ENCODE measurements at places on chromosomes 7 and 10.

DNA sequence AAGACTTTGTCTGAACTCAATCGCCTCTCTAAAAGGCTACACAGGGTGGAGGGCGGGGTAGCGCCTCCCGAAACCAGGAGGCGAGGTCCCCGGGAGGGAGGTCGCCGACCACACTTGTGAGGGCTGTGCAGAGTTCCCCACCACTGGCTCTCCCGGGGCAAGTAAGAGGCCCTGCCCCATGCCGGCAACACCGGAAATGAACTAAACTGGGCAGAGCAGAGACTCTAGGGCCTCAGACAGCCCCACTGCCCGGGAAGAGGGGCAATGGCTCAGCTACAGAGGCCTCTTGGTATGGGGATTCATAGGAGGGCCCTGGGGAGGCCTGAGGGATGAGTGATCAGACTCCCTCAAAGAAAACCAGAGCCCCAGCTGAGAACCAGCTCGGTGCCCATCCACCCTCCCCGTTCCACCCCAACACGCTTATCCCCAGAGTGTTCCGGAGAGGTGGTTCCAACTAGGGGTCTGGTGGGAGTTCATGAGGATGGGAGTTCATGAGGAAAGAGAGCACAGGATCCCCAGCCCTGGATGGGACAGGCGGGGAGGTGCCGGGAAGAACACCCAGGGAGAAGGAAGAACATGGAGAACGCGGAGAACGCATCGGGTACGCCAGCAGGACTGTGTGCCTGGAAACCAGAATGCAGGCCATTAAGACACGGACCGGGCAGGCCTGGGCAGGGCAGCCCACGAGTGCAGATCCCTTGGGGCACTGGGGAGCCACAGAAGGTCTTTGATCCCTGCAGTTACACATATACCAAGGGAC is 89.4 kb upstream of the MYL10 start:
- no peak for DNase-seq

- no peak for DNase-seq
Observed at GRCh38 chr10:121949451-121949850, 21.6 kb upstream of the ATE1 start.

- no peak for DNase-seq
Observed at GRCh38 chr7:42761486-42761885, 150.4 kb downstream of the C7orf25 start.

DNA sequence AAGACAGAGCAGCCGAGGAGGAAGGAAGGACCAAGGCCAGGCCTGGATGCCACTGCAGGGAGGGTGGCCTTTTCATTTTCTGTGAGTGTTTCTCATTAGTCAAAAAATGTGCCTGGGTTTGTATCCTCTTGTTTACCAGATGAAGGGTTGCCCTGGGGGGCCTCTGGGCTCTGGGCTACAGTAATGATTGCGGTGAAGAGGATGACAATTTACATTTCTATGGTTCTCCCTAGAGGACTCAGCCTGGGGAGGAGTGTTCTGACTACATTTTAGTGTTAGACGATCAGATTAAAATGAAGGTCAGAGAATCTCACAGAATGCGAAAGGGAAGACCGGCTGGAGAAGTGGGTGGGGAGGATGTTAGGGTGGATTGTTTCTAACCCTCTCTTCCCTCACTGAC is 108.0 kb upstream of the KMT2C start:
- no peak for DNase-seq

DNA sequence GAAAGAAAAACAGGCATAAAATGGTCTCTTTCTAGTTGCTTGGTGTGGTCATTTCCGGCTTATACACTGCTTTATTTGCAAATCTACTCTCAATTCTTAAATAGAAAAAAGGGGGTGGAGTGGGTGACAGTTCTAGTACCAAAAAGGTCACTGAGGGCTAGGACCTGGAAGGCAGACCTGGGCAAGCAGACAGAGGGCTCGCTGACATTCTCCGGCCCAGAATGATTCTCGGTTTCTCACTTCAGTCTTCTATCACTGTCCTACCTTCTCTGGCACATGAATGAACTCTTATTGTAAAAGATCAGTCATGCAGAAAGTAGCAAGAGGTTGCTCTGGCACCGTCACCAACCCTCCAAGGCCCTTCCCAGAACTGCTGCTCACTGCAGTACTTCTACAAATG is 54.0 kb downstream of the MALSU1 start:
- no peak for DNase-seq

GRCh38 chr7:28329661-28330363 is 82.5 kb upstream of the CREB5 start:
- no peak for DNase-seq

GRCh38 chr10:43420369-43421200 is 11.6 kb upstream of the HNRNPF start:
- peak; percentile 91 for DNase-seq

DNA sequence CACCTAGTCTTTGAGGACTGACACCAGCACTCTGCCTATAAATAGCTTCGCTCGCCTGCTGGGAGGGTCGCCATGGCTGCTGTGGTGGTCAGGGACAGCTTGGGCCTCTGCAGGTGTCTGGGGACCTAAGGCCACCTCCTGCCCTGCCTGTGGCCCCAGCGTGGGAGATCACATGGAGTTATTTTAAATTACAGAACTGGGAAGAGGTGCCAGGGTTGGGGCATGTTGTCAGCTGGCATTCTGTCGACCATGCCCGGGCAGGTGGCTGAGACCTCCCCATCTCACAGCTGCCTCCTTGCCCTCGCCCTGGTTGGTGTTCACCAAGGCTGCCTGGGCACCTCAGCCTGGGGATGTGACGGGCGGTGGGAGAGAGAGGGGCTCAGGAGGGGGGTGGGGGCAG is 18.1 kb downstream of the SHH start:
- no peak for DNase-seq

- no peak for DNase-seq
Observed at GRCh38 chr7:81883801-81884393, 114.0 kb upstream of the HGF start.

DNA sequence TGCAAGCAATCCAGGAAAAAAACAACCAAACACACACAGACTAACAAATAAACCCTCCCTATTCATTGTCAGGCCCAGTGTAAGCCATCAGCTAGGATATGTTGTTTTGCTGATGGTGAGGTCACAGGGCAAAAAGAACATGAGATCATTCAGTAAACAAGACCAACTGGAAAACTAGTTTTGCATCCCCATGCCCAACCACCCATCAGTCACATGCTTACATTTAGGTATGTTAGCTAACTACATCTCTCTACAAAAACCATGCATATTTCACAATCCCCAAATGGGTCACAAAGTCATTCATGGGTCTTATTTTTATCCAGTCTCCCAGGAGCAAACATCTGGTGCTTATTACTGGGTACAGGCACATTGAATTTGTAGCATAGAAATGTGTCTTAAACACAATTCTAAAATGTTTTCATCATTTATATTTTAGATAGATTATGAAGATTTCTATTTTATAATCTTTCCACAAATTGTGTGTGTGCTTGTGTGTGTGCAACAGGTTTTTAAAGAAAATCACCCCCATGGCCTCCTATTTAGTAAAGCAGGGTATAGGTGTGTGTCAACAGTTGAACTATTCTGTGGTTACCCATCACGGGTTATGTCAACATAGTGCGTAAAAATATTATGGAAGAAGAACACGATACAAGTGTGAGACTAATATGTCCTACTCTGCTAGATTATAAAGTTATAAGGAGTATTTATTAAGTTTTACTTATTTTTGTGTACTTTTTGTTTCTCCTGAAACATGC is 103.8 kb upstream of the AKR1E2 start:
- DNase-seq = no peak

DNA sequence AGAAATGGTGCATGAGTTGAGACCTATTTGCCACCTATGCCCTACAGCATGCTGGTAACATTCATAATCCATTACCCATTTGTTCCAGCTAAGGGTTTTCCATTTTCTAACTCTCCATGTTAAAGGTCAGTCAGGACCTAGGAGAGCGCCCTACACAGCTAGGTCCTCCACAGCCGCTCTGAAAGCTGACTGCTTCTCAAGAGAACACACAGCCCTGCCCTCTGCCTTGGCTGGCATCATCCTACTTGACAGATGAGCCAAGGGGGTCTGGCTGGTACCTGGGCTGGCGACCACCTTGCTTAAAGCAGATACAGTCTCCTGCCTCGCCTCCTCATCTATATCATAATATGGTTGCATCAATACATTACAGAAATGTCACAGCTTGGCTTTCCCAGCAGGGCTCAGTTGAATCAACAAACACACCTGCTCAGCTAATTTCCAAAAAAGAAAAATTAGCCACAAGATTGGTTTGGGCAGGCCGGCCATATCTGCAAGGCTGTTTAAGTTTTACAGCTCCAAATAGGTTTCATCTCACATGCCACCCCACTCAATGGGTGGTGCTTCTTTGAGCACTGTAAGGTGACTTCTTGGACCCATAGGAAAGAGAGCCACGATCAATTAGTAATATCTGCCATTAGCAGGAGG is 17.3 kb downstream of the TLL2 start:
- peak; percentile 32 for DNase-seq

DNA sequence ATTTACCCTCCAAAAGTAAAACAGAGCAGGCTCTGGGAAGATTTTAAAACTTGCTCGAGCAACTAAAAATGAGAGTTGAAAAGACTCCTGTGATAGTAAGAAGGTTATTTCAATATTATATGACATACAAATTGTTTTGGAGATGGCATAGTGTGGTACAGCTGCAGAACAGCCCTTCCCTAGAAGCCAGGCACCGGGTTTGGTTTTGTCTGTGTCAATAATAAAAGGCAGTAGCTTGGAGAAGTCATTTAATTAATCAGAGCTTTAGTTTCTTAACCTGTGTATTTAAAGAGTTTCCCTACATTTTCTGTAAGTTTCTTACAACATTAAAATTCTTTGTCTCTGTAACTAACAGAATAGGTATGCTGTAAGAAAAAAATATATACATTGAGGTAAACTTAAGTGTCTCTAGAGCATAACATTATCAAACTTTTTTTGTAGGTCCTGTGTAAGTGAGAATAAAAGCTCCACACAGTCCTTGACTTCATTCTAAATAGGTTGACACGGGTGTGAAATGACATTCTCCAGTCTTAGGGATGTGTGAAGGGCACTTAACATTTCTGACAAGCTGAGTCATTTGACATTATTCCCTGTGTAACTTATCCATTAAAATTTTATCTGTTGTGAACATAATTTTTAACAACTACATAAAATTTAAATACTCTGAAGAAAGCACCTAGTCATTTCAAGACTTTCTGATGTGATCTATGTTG is 425.0 kb upstream of the ETV1 start:
- DNase-seq = no peak
